NCI-H69 (cell line): ENCODE measurements at places on chromosomes 1 and 21.

DNA sequence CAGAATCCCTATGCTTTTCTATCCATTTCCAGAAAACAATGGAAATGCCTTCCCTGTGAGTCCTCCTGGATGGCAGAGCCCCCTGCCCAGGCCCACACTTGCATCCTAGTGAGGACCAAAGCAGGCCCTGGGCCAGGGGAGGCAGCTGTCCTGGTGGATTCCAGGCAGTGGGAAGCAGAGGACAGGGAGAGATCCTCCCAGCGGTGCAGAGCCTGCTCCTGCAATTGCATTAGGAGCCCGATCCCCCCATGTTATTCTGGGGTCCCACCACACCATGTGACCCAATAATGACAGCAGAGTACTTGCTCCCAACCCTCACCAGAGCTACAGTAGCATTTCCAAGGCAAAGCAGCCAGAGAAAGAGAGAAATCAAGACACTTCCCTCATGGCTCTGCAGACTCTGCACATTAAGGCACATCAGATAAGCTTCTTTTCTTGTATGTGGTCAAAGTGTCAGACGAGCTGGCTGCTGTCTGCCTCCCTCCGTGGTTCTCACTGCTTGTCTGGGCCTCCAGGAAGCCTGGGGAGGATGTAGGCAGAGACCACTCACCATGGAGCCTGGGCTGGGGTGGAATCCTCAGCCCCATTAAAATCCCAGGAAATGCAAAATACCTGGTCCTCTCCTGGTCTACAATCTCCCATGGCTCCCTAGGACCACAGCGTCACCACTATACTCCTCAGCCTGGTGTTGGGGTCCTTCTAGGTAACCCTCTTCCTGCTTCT lies 54.9 kb upstream of the RUNX3 start:
- DNase-seq, result no peak

DNA sequence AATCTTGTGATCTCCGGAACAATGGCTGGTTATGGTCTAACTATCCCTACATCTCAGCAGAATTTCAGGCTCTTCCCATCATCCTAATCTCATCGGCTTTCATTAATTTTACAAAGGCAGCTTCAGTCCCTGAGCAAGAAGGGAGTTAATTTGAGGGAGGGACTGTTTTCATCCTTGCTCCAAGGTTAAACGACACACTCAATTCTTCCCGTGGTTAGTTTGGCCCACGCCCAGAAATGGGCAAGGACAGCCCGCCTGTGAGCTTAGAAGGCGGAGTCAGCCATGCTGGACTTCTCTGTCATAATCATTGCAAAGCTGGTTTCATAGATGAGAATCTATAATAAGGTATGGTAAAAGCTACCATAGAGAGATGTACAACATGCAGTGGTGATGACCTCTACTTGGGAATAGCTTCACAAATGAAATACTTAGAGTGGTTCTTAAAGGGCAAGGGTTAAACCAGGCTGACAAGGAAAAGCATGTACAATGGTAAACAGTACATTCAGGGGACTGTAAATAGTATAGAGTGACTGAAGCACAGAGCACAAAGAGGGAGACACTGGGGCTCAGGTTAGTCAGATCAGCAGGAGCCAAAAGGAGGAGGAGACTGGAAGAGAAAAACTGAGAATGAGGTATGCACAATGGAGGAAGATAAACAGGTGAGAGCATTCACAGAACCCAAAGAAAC lies 108.8 kb downstream of the SMYD3 start:
- peak; percentile 77 for DNase-seq

DNA sequence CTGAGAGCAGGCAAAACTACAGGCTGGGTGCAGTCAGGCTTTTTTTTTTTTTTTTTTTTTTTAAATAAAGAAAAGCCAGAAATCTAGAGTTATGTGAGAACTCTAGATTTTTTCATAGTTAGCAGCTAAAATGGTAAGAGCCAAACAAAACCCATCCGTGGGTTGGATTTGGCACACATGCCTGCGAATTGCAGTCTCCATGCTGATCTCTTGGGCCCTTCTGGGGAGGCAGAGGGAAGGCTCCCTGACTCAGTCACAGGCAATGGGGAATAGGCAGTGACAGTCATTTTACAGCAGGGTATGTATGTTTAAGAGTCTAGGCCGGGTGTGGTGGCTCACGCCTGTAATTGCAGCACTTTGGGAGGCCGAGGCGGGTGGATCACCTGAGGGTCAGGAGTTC lies 2.6 kb downstream of the TXLNA start:
- DNase-seq, result no peak

DNA sequence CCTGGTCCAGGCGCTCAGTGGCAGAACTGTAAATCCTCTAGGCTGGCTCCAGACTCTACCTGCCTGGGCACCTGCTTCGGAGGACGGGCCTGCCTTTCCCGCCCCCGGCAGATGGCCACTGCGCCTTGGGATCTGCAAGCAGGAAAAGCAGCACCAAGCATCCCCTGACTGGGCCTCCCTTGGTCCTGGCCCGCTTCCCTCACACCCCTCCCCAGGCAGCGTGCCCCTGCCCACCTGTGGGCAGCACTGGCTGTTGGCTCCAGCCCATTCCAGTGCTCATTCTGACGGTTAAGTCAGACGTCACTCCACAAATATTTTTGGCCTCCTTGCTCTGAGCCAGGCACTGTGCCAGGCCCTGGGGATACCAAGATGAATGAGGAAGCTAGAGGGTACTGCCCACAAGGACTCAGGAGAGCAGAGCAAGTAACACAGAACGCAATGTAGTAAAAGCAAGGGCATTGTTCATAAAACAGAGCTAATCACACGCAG lies 22.0 kb upstream of the BLACAT1 start:
- peak; percentile 97 for DNase-seq

GRCh38 chr1:206578068-206578977 lies 33.9 kb downstream of the EIF2D start:
- peak; percentile 17 for DNase-seq

GRCh38 chr1:161099090-161099802 lies 1.1 kb downstream of the KLHDC9 start:
- DNase-seq, result no peak

DNA sequence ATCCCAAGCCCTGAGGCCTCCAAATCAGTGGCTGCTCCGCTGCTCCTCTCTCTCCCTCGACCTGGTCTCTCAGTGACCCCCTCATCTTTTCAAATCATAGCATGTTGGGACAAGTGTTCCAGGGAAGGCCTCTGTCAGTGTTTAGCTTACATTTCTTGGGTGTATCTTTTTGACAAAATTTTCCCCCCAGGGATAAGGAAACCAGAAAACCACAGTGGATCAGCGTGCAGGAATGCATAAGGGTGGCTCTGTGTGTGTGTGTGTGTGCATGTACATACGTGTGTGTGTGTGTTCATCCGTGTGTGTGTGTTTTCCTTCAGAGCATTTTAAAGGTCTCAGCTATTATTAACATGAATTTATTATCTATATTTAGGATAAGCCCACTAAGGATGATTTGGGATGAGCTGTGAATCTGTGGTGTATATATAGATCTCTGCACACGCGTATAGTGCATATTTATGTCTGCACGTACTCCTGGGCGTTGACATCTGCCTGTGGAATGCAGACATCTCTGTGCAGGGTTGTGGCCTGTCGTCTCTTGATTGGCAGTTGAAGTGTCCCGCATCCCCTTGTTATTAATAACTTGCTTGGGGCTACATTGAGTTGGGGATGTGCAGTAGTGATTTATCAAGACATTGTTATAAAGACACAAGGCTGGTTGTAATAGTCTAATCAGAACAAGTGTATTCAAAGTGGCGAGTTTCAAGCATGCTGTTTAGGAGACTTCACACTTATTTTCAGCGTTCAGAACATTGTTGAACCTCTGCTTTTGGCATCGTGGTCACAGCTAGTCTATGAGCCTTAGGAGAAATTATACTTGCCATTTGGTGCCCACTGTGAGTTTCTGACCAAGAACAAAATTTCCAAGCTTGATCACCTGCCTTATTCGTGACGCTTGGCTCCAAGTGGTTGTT lies 55.6 kb downstream of the GALNT2 start:
- DNase-seq, result no peak

GRCh38 chr1:219444474-219444873 lies 168.4 kb downstream of the ZC3H11B start:
- DNase-seq, result no peak

- DNase-seq, result peak; percentile 45
Measured at GRCh38 chr1:109208394-109208793, 5.3 kb upstream of the SARS1 start.

DNA sequence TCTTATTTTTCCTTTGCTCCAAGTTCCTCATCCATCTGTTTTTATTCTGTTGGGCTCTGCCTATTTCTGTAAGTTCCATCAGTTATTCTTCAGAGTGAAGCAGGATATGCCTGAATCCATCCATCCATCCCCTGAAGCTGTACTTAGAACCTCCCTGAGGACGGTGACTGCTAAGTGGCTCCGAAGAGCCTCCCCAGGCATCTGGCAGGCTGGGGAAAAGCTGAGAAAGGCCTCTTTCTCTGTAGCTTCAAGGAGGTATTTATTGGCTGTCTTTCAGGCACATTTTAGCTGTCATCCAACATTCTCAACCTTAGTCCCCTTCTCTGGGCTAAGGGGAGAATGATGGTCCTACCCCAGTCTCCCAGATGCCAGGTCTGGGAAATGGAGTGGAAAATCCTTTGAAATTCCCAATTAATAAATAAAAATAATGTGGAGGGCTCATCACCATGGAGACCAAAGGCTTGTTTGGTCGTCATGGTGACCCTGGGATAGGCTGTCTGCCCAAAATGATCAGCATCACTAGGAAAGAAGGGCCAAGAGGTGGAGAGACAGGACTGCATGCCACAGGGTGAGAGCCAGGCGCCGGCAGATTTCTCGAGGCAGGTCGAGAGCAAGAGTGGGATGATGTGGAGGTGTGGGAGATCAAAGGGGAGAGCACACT lies 82.0 kb downstream of the UBIAD1 start:
- peak; percentile 74 for DNase-seq

DNA sequence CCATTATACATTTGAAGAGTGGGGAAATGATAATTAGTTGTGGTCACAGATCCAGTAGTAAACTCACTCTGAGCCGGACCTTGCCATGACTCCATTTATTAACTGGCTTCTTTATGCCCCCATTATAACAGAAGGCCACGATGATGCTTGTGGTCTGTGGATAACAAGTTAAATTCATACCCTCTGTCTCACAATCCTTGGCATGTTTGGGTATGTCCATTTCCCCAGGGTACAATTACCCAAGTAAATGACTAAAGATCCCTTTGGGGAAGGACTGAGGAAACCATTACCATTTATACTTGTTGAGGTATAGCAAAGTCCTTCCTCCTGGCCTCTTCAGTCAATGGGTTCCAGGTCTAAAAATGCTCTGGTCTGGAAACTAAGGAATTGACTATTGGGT lies 7.3 kb upstream of the USP1 start:
- DNase-seq, result no peak

GRCh38 chr1:47561523-47562007 lies 123.7 kb downstream of the FOXD2 start:
- peak; percentile 13 for DNase-seq

- DNase-seq, result no peak
Measured at GRCh38 chr1:94118013-94118412, 2.9 kb downstream of the ABCA4 start.

DNA sequence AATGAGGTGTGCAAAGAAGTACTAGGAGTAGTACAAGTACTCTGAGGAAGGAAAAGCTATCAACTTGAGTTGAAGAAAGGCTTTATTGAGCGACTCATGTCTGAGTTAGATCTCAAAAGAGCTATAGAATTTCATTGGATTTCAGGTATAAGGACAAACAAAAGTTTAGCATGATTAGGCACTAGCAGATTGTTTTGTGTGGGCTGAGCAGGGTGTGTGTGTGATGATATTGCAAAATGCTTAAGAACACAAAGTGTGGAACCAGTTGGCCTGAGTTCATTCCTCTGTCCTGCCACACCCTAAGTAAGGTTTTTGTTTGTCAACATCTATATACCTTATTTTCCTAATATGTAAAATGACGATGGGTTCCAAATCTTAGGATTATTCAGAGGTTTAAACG lies 158.9 kb downstream of the KCNK2 start:
- no peak for DNase-seq

- DNase-seq, result no peak
Measured at GRCh38 chr1:53686091-53686964, 52.6 kb downstream of the GLIS1 start.

DNA sequence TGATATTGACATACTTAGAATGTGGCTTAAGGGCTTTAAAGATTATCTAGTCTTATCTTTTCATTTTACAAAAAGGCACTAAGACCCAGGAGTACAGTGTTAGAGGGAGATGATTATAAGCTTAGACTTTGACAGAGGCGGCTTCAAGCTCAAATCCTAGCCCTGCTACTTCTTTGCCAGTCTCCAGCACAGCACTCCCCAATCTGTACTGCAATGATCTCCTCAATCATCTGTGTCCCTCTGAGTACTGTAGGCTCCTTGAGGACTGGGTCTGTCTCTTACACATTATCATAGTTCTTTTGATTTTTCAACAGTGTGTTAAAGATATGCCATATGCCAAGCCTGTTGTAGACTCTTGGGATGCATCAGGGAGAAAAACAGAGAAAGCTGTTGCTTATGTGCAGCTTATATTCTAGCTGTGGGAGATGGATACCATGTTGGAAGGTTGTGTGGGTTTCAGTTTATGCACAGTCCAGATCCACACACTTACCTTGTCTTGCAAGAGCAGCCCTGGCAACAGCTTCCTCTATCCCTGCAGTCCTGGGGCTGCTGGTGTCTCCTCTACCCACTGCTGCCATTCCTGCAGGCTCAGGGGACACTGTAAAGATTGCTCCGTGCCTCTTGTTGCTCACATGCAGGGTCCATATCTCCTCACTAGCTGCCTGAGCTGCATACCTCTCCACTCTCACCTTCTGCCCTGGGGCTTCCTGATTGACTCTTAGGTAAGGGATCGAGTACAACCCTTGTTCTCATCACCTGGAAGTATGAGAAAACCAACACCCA lies 103.9 kb upstream of the TSPAN2 start:
- no peak for DNase-seq

DNA sequence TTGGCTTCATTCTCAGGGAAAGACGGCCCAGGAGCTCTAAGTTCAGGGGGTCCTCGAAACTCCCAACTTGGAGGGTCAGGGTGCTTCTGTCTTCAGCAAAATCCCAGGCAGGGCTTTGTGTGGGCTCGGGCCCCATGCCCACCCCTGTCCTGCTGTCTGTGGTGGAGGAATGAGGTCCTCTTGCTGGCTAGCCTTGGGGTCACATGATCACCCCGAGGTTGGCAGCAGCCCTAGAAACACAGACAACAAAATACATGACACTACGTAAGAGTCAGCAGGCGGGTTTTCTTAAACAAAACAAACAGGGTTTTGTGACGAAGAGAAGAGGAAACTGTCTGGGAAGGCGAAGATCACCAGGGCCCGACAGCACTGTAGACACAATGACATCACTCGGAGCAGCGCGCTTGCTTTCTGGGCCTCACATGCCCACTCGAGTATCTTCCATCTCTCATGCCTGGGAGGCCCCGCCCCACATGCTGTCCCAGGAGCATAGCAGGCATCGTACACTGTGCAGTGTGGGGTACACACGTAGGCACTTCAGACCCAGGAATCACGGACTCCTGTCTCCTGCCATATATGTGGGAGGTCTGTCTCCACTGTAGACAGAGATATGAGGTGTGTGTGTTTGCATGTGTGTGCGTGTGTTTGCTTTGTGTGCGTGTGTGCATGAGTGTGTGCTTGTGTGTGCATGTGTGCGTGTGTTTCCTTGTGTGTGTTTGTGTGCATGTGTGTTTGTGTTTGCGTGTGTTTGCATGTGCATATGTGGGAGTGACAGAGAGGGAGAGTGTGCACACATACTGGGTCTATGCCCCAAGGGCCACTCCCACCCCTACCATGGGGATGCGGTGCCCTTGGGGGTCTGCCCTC lies 94.7 kb downstream of the SIK1 start:
- DNase-seq, result peak; percentile 27
